Stimulated activated CD8-positive, alpha-beta memory T cell treated with anti-CD3 and anti-CD28 coated beads, Interleukin-7, amount 100 ng/mL, for 24 hours (primary cell): ENCODE measurements at places on chromosomes 1 and 21.

DNA sequence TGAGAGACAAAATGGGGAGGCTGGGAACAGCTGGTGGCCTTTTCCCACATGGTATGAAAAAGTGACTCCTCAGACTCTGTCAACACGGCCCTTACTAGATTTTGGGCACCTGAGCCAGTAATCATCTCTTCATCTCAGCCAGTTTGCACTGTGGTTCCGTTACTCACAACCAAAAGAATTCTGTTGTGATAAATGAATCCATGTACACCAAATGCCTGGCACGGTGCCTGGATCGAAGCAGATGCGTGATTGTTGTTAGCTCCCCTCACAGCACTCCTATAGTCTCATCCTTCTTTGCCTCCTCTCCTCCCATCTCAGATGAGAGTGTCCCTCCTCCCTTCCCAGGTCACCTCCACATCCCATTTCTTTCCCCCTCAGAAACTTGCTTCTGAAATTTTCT is 57.9 kb upstream of the GJB5 start:
- DNase-seq: no peak

GRCh38 chr1:113860891-113861290 is 10.6 kb downstream of the PTPN22 start:
- no peak for DNase-seq

- no peak for DNase-seq
These were observed 96.9 kb downstream of the NEK7 start for GRCh38 chr1:198253668-198254067.

DNA sequence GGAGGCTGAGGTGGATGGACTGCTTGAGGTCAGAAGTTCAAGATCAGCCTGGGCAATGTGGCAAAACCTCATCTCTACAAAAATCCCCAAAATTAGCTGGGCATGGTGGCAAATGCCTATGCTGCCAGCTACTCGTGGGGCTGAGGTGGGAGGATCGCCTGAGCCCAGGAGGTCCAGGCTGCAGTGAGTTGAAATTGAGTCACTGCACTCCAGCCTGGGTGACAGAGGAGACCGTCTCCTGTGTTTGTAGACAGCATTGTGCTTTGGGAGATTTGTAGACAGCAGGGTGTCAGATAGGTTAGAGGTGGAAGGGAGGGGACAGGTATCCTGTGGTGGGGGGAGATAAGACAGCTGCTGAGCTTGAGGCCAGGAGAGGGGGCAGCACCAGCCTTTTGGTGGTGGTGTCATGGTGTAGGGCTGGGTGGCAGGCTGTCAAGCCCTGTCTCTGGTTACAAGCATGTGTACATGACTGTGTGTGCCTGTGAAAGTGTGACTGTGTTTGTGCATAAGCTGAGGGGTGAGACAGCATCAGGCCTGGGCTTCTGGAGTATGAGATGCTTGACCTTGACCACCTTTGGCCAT is 15.2 kb downstream of the PPFIA4 start:
- DNase-seq: no peak

- no peak for DNase-seq
These were observed 5.1 kb downstream of the ECHDC2 start for GRCh38 chr1:52916241-52916975.

GRCh38 chr1:2470290-2471158 is 5.6 kb upstream of the PLCH2 start:
- no peak for DNase-seq

GRCh38 chr1:222582099-222582774 is 7.5 kb downstream of the TAF1A start:
- no peak for DNase-seq

DNA sequence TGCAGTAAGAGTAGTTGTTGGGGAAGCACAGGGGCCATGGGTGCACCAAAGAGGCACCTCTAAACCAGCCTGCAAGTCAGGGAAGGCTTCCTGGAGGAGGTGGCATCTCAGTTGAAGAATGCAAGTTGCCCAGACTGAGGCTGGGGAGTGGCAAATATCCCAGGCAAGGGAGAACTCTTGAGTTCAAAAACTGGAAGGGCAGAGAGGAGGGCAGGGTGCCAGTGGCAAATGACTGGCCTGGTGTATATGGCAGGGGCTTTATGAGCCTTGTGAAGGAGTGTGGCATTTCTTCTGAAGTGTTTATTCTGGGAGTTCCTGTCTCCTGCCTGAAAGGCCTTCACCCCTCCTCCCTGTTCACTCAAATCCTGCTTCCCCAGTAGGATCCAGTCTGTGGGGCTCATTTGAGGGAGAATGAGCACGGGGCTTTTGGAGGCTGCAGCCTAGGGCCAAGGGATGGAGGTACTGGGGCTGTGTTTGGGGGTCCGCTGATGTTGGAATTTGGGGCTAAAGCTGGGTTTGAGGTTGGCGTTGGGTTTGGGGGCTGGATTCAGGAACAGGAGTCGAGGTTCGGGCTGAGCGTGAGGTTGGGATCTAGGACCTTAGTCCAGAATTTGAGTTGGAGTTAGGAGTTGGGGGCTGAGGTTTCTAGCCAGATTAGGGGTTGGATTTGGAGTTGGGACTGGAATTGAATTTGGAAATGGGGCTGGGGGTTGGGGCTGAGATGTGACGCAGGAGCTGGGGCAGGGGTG is at the start of gene TMEM125:
TMEM125 (plus strand) TSS at position 357 of the 749 bp plus-strand sequence. CDS start 2,740 bp downstream, outside the sequence.
- DNase-seq: no peak

DNA sequence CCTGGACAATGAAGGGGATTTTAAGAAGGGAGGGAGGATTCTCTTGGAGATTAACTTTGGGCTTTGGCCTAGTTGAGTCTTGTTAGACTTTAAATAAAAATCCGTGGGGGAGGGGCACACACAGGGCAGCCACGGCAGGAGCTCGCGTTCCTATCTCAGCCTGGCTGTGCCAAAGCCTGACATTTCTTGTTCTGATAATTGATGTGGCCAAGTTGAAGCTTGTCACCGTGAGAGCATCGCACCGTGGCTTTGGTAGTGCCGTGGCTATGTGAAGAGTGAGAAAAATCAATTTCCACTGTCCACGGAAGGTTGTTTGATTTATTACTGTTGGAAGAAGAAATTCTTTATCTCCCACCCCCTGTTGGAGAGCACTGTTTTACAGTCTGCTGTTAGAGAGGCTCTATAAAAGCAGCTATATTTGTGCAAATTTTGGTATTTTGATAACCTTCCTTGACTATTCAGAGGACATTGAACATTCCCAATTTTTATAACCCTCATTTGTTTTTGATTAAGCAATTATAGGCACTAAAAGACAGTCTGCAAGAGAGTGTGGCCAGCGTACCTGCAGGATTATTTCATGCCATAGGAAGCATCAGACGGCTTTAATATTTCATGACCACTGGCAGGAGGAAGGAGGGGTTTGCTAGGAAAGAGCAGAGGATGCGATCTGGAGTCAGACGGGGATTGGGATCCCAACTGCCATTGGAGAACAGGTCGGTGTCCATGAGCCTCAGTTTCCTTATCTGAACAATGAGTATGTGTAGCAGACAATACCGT is 160.7 kb downstream of the KAZN start:
- no peak for DNase-seq

GRCh38 chr21:34582506-34583150 is 32.3 kb downstream of the RCAN1 start:
- no peak for DNase-seq

DNA sequence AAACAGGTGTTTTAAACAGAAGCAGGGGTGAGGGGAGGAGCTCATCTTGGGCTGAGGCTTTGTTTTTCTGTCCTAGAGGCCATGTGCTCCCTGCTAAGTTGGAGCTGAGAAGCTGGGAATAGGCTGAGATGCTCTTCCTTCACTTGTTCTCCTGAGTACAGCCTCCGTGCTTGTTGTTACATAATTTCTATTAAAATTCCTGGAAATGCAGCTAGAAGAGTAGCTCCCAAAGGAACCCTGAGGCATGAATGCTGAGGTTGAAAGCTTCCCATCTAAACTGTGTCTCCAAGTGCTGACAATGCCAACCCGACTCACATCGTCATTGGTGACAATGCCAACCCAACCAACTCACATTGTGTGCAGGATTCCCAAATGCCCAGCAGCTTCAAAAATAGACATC is 12.6 kb upstream of the ITPKB start:
- DNase-seq: no peak

GRCh38 chr1:67817319-67817718 is 15.9 kb downstream of the GNG12 start:
- DNase-seq: no peak

- no peak for DNase-seq
These were observed 2.8 kb downstream of the TARBP1 start for GRCh38 chr1:234476172-234476571.

GRCh38 chr1:201591981-201592380 is 53.1 kb downstream of the NAV1 start:
- no peak for DNase-seq

DNA sequence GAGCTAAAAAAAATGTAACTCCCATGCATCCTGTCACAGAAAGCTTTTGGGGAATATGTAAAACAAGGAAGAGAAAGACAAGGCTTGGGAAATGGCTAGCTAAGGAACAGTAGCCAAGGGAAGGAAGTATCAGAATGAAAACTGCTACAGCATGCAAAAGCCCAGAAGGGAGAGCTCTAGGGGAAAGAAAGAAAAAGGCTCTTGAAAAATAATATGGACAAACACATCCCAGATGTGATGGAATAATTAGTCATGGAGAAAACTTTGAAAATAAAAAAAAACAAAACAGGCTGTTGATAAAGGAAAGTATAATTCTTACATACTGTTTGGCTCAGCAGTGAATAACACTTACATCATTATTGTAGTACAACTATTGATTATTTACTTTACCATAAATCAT is 47.9 kb upstream of the VCAM1 start:
- DNase-seq: no peak

DNA sequence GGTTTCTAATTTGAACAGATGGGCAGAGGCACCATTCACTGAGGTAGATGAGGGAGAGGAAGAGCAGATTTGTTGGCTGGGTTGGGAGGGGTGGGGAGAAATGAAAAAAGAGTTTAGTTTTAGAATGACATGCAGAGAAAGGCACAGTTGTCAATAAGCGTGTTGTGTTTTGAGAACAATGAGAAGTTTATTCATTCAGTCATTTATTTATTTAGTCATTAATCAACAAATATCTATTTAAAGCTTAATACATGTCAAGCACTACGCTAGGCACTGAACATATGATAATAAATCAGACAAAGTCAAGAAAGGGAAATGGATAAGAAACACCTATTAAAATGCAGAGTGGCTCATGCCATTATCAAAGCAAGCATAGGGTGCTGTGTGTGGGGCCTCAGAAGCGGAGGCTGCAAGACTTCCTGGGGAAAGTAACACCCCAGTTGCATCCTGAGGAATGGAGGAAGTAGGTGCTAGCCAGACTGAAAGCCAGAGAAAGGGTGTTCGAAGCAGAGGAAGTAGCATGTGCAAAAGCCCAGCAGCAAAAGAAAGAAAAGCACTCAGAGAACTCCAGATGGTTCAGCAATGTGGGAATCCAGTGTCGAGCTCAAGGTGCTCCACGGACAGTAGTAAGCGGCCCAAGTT is 114.1 kb downstream of the RNF220 start:
- DNase-seq: no peak

- DNase-seq: no peak
These were observed 341.3 kb downstream of the USP25 start for GRCh38 chr21:16071092-16071491.

DNA sequence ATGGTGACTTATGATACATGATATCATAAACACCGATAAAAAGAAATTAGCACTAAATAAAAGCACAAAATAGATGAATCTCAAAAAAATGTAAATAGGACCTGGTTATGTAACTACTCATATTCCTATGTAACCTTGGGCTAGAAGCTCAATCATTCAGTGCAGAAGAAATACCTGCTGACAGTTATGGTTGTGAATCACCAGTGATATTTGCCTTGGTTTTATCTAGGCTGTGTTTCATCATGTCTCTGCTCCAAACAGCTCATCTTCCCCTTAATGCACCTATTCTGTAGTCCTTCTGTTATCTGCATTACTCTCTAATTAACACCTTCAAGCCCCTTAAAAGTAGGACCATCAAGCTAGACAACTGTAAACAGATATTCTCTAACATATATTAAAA is 16.3 kb upstream of the PIGC start:
- no peak for DNase-seq

DNA sequence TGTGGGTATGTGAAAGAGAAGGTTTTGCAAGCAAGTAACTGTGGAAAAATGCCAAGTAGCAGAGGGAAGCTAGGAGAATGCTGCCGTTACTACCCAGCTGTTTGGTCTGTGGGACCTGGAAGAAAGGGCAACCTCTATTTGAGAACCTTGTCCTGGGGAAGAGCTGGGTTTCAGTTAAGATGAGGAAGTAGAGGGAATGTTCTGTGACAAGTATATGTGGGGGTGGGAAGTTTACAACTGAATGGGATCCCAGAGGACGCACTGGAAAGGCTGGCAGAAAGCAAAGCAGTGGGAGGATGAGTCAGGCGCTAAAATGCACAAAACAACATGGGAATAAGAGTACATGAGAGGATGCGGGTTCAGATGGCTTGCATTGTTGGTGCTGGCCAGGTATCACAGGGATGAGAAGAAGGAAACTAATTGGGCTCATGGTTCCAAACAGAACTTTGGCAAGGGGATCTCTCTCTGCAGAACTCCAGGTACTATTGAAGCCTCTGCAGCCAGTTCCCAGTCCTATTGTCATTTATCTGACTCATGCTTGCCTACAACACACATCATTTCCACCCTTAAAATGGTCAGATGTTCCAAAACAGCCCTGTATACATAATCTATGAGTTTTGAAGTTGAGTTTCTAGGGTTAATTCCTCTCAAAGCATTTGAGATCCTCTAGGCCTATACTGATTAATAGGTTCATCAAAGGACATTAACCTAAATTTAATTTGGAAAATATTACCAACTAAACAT is 88.5 kb upstream of the VAV3 start:
- no peak for DNase-seq

- no peak for DNase-seq
These were observed 276.9 kb downstream of the KIF26B start for GRCh38 chr1:245431706-245432105.

GRCh38 chr1:227899820-227900449 is 47.8 kb downstream of the WNT9A start:
- no peak for DNase-seq

- no peak for DNase-seq
These were observed 2.5 kb upstream of the LEFTY1 start for GRCh38 chr1:225891229-225891972.

GRCh38 chr1:15154480-15155036 is 1.0 kb downstream of the TMEM51 start:
- DNase-seq: no peak

GRCh38 chr1:13595411-13595810 is 11.8 kb downstream of the PDPN start:
- DNase-seq: no peak
